ENCODE measurements at places on chromosomes 1 and 21.

- DNase-seq, result no peak
Observed at GRCh38 chr1:205056188-205056611, 13.2 kb downstream of the CNTN2 start.

DNA sequence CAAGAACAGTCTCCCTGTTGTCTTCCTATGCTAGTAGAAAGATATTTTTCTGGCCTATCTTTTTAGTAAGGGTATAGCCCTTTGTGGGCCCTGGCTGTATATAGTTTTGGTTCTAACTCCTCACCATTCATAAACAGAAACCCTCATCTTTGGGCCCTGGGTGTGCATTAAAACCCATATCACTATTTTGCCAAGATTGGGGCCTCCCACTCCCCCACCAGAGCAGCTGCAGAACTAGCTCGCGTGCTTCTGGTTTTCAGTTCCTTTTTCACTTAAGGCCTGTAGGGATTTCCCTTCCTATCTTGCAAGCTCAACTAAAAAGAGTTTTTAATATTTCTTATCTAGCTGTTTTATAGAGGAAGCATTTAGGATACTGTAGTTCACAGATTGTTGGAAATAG is 106.4 kb downstream of the RGL1 start:
- DNase-seq, result no peak

DNA sequence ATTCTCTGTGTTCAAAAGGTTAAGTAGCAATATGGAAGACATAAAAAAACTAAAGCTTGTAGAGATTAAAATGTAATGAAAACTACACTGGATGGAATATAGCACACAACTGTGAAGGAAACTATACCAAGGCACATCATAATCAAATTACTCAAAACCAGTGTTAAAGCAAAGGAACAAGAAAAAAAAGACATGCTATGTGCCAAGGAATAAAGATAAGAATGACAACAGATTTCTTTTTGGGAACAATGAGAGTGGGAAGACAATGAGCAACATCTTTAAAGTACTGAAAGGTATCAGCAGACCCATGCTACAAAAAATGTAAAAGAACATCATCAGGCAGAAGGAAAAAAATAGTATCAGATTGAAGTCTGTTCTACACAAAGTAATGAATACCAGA is 157.8 kb downstream of the VPS13D start:
- no peak for DNase-seq

DNA sequence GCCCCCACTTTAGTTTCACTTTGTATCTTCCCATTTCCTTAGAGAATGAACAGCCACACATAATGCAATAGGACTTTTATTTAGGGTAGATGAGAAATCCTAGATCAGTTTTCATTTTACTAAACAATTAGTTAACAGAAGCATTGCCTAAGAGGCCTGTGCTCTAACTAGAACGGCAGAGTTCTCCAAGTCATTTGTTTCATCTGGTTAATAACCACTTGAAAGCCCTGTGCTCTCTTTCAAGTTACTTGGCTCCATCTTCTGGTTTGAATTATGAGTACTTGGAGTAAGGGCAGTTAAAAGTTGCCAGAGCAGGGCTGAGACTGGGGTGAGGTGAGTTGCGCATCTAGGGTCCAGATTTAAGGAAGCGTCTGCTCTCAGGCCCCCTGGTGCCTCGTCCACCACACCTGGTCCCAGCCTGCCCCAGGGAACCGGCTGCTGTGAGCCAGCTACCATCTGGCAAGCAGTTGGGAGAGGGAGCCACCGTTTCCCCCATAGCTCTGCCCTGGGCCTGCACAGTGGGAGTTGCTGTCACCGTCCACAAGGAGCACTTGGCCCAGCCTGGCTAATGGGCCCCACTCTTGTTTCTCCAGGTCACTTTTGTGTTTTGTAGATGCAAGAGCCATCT is 18.1 kb upstream of the SLC44A3 start:
- DNase-seq, result peak; percentile 50

DNA sequence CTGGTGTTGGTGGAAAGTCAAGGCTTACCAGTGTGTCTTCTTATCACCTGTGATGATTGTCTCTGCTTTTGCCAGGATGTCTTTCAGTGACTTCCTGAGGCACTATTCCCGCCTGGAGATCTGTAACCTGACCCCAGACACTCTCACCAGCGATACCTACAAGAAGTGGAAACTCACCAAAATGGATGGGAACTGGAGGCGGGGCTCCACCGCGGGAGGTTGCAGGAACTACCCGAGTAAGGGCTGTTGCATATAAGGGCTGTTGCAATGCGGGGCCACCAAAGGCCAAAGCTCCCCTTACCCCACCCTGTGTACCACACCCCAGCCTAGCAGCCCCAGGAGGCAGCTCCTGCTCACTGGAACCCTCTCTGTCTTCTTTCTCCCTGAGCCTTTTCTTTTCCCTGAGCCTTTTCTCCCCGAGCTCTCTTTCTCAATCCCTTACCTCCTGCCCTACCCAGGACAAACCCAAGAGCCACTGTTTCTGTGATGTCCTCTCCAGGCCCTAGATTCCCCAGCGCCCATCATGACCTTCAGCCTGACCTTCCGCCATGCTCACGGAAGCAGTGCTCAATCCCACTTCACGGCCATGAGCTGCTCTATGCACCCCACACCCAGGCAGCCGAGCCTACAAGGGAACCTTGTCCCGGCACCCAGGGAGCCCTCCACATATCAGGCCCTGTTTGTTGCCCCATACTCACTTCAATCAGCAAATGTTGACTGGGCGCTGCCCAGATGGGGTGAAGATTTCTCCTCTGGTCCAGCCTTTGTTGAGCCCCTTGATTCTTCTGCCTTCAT is 40.6 kb downstream of the CAPN2 start:
- DNase-seq, result no peak

DNA sequence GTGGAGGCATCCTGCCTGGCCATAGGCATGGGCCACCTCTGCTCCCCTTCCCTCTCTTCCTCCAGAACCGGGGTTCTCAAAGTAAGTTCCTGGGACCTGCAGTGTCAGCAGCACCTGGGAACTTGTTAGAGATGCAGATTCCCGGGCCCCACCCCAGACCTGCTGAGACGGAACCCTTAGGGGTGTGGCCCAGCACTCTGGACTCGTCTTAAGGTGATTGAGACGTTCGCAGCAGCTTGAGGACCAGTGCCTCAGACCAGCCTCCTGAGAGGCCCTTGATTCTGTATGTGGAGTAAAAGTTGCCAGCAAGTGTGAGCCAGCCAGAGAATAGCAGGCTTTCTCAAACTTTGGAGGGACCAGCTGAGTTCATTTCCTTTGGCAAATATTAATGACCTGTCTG is 14.2 kb downstream of the COQ8A start:
- no peak for DNase-seq

GRCh38 chr1:28668956-28669723 is 556 bp downstream of the GMEB1 start:
- peak; percentile 92 for DNase-seq

DNA sequence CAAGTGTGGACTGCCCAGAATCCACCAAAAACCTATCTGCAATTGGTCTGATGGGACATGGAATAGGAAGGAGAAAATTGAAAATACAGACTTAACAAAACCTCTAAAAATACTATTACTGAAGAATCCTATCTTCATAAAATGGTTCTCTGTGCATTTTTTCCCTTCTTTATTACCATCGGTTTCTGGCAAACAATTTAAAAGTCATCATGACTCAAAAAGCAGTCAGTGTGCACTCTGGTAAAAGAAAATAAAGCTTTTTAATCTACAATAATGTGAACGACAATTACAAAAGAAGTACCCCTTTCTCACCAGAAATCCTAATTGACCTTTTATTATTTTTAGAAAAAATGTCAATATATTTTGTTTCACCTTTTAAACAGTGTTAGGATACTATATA is 186.3 kb downstream of the TPR start:
- DNase-seq, result no peak

DNA sequence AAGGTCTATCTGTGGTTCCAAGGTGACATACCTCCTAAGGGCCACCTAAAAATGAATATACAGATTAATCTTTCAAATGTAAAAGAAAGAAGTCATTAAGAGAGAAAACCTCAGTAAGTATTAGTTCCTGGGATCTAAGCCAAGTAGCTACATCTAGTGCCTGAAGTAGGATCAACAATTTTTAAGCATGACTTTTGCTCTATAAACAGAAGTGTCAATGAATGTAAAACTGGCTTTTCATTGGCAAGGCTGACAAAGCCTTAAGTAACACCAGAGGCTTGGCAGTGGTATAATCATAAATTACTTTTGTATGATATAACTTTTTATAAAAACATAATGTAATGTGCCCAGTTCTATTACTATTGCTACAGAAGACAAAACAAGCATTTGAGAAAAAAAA is 12.2 kb upstream of the ACADM start:
- no peak for DNase-seq

GRCh38 chr1:225777058-225777582 is 506 bp upstream of the SRP9 start:
- DNase-seq, result no peak

- no peak for DNase-seq
Observed at GRCh38 chr21:17859661-17860060, 40.5 kb upstream of the C21orf91 start.

DNA sequence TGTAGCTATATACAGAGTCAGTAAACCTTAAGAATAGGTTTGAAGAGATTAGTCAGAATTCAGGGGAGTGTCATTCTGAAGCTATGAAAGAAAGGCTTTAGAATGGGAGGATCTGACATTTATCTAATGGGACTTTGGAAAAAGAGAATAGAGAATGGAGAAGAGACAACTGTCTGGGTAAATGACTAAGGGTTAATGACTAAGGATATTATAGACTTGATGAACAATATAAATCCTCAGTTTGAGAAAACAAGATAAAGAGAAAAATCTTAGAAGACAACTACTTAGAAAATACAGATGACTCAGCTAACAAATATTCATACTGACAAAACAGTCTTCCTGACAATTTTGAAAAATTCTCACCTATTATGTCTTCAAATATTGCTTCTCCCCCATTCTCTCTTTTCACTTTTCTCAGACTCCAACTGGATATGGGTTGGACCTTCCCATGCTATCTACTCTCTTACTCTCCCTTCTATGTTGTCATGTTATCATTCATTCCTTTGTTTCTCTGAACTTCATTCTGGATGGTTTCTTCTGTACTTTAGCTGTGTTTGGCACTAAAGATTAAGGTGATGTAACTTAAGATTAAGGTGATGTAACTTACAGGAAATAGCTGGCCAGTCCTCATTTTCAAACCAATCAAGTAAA is 20.4 kb downstream of the SLC16A1 start:
- DNase-seq, result peak; percentile 40

GRCh38 chr1:109218516-109218915 is 4.8 kb downstream of the SARS1 start:
- DNase-seq, result no peak

- DNase-seq, result no peak
Observed at GRCh38 chr1:3488432-3488831, 34.0 kb downstream of the ARHGEF16 start.

GRCh38 chr1:26112407-26112775 is 767 bp downstream of the PDIK1L start:
- DNase-seq, result no peak

DNA sequence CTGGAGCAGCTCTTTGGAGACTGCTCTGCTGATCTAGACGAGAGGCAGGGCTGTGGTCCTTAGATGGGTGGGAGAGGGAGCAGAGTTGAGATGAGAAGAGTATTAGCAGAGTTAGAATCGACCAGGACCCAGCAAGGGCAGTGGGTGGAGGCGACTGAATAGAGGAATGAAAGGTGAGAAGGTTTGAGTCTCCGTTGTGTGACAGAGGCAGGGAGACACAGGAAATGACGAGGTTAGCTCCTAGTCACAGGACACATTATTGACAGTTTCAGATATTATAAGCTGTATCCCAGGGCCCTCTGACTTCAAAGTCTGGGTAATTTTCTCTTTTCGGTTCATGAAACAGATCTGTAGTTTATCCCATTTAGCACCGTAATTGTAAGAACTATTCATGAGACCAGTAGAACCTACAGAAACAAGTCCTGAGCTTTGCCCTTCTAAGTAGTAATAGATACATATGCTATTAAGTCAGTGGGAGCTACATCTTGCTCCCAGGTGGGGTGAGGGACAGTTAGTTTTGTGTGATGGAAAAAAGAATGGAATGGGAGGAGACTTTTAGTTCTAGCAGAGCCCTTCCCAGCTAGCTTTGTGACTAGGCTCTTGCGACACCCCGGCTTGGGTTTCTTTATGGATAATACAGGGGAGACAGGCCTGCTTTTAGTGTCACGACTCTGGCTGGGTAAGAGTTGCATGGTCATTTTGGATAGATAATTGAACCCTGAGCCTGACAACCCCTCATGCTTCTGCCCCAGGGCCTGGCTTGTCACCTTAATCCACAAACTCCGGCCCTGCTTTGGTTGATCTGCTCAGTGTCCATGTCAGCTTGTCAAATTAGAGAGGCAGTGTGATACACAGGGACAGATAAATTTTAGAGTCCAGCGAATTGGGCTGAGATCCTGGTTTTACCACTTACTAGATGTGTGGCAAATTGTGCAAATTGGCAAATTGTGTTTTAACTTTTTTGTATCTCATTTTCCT is 70.2 kb downstream of the UCK2 start:
- DNase-seq, result no peak

GRCh38 chr1:229325401-229325800 is 17.4 kb downstream of the CCSAP start:
- no peak for DNase-seq

DNA sequence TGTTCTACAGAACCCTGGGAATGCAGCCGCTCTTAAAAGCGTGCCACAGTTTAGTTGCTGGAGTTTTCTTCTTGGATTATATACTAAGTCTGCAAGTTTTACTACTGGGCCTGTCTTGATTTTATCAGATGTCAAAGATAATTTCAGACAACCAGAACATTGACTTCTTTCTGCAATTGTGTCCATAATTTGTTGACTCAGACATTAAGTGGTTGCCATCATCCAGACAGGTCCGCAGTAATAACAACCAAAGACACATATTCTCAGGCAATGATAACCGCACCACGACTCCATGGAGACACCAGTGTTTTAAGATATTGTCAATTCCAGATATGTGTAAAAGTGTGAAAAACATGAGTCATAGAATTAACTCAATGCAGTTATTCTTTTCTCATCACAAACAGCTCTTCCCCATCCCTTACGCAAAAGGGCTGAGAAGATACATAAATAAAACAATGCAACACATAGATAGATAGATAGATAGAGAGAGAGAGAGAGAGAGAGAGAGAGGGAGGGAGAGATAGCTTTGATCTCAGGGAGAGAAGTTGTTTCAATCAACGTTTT is 90.4 kb upstream of the FMN2 start:
- no peak for DNase-seq

GRCh38 chr1:24566236-24566867 is 10.5 kb downstream of the NCMAP start:
- DNase-seq, result no peak

DNA sequence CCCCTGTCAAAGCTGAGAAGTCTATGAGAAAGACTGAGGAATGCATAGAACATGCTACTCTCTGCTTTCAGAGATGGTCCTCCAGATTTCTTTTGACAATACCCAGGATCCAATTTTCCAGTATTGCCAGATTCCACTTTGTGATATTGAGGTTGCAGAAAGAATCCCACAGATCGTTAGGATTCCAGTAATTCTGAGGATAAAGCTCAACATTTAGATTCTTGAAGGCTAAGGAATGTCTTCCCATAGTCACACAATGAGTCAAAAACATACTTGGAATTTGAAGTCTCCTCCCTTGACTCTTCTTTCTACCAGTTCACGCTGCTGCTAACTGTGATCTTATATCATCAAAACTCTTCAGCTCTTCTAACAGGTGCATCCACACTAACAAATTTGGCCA is 57.1 kb downstream of the TNFSF18 start:
- DNase-seq, result no peak

- no peak for DNase-seq
Observed at GRCh38 chr21:29449306-29449950, 150.7 kb downstream of the BACH1 start.

Data from urothelium cell line (cell line).